Prostate gland (tissue), 2 donors: ENCODE measurements at places on chromosomes 16 and 17.

DNA sequence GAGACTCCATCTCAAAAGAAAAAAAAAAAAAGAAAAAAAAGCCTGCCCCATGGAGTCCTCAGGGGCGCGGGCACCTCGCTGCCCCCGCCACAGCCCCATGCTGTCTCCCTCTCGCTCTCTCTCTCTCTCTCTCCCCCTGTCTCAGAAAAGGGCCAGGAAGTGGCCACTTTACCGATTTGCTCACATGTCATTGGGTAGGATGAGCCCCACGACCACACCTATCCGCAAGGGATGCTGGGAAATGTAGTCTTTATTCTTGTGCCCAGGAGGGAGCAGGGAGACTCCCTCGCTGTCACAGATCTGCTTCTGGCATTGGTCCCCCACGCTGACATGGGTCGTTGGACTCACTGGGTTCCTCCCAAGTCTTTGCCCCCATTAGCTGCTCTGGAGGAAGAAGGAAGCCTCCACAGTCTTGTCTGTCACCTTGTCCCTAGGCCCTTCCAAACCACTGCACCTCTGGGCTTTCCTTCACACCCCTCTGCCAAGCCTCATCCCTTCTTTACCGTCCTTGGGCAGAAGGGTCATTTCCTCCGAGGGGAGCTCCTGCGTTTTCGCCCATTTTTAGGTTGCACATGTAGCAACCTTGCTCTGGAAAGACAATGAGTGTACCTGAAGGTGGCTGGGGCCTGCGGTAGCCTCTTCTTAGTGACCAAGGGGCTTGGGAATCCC, 6.9 kb upstream of the GJD3 start:
- no peak for DNase-seq

GRCh38 chr16:82715833-82716232, 89.1 kb downstream of the CDH13 start:
- DNase-seq, result no peak

- no peak for DNase-seq
Observed at GRCh38 chr16:73125850-73126524, 78.1 kb upstream of the ZFHX3 start.

- DNase-seq, result no peak
Observed at GRCh38 chr16:89693931-89694783, 7.3 kb downstream of the SPATA2L start.

DNA sequence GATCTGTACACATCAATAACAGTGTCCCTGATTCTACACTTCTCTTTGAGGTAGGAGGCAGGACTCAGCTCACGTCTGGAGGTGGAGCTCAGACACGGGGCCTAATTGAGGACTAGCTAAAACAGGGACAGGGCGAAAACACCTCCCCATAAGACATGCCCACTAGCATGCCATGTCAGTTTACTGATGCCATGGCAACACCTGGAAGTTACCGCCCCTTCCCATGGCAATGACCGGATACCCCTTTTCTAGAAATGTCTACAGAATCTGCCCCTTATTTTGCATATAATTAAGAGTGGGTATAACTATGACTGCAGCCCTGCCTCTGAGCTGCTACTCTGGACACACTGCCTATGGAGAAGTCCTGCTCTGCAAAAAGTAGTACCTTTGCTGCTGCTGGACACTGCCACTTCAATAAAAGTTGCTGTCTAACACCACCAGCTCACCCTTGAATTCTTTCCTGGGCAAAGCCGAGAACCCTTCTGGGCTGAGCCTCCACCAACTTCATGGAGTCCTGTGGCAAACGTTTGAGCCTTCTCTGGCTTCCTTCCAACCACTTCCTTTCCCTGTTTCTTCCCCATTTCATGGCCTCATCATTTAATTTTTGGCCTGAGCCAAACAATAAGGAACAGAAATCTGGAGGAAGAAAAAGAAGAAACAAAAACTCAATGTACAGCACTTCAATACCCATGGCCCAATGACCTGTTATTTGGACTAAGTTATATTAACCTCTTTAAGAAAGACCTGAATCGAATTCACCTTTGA, 21.0 kb downstream of the PHB1 start:
- DNase-seq, result no peak

- peak; percentile 35 for DNase-seq
Observed at GRCh38 chr17:41329279-41329948, 13.9 kb upstream of the KRTAP17-1 start.

- no peak for DNase-seq
Observed at GRCh38 chr16:84497418-84498222, 6.8 kb downstream of the MEAK7 start.

GRCh38 chr17:63786971-63787711, 13.2 kb downstream of the DDX42 start:
- no peak for DNase-seq

GRCh38 chr17:1793447-1793806, 31.6 kb downstream of the SERPINF1 start:
- peak; percentile 46 for DNase-seq

GRCh38 chr17:55356434-55357328, 65.0 kb downstream of the MMD start:
- peak; percentile 62 for DNase-seq

- no peak for DNase-seq
Observed at GRCh38 chr17:651596-651995, 63.0 kb downstream of the VPS53 start.
